ENCODE measurements at places on chromosomes 7 and 10.

- no peak for DNase-seq
These were observed 102.5 kb downstream of the CDK14 start for GRCh38 chr7:90698616-90699015.

- DNase-seq, result no peak
These were observed 137.9 kb downstream of the ANLN start for GRCh38 chr7:36527549-36527913.

DNA sequence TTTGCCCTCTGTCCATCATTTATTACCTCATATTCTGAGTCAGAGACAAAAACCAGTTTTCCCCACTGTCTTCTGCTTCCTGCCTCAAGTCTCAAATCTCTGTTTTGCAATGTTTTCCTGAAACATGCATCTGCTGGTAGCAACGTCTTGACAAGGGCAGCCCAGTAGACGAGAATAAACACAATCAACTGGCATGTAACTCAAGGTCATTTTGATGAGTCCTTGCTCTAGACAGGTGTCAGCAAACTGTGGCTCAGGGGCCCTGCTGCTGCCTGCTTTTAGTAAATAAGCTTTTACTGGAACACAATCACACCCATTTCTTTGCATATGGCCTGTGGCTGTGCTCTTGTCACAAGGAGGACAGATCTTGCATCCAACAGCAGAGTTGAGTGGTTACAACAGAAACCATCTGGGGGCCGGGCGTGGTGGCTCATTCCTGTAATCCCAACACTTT, 59.8 kb downstream of the ITIH5 start:
- DNase-seq, result no peak

GRCh38 chr7:67406976-67407375, 410.3 kb downstream of the TYW1 start:
- DNase-seq, result no peak

GRCh38 chr7:85659364-85659763, 472.5 kb upstream of the SEMA3D start:
- DNase-seq, result no peak

- no peak for DNase-seq
These were observed 63.3 kb downstream of the NOC3L start for GRCh38 chr10:94299417-94299816.

GRCh38 chr7:144027070-144027469, 21.7 kb upstream of the OR2A5 start:
- no peak for DNase-seq

DNA sequence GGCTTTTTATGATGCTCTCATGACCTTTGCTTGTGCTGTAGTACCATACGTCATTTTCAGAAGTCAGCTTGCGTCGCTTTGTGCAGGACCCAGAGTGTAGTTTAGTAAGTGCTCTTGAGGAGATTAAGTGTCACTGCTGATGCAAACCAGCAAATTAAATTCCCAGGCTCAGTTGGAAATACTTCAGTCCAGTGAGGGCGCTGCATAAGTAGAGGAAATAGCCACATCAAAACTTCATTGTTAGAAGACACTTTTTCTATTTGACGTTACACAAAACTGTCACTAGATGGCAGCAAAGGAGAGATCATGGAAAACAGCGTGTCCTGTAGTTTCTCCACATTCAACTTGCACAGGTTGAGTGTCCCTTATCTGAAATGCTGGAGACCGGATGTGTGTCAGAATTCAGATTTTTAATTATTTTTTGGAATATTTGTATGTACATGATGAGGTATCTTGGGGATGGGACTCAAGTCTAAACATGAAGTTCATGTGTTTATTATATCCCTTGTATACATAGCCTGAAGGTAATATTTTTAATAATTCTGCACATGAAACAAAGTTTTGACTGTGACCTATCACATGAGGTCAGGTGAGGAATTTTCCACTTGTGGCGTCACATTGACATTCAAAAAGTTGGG, 7.9 kb downstream of the ZNF22 start:
- DNase-seq, result peak; percentile 54

DNA sequence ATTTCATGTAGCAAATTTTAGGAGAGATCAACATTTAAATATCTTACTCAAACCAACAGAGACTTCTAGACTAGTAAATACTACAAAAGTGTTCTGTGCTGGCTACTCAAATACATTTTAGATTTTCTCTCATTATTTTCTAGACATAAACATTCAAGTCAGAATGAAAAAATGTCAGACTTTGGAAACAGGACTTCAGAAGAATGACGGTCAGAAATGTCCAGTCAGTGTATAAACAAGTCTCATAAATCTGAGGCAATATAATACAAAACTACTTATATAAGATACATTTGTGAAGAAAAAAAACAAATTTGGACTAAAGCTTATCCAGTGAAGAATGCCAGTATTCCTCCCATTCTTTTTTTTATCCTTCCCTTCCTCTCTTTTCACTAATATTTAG, 25.9 kb downstream of the RNLS start:
- DNase-seq, result no peak

GRCh38 chr7:98613601-98614425, 3.3 kb upstream of the NPTX2 start:
- no peak for DNase-seq

DNA sequence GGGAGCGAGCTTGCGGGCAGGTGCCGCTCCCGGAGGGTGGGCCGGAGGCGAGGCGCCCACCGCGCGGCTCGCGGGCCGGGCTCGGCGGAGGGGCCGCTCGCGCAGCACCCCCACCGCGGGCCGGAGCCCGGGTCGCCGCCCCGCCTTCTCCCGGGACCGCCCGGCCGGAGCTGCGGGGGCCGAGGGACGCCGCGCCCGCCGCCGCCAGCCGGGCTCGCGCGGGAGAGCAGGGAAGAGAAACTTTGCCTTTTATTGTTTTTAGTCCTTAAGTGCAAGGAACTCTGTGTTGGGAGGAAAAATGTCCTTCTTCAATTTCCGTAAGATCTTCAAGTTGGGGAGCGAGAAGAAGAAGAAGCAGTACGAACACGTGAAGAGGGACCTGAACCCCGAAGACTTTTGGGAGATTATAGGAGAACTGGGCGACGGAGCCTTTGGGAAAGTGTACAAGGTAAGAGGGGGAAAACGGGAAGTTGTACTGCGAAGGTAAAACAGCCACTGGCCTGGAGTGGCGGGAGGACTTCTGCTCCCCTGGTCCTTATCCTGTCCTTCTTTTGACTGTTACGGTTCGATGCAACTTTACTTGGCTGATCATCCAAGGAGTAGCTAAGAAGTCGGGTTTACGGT, 620 bp downstream of the SLK start:
- DNase-seq, result peak; percentile 74

DNA sequence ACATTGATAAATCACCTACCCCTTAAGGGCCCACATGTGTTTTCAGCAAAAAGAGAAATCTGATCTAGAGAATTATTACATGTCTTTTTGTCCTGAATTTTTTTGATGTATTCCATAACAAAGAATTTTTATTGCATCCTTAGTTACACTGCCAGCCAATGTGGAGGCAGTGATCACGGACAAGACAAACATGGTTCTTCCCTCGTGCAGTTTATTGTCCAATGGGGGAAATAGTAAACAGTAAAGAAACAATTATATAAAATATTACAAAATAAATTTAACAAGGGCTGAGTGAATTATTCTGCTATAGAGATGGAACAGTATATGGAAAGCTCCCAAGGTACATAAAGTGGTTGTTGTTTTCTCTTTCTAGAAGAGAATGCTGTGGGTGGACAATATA, 2.0 kb downstream of the STEAP2 start:
- no peak for DNase-seq

DNA sequence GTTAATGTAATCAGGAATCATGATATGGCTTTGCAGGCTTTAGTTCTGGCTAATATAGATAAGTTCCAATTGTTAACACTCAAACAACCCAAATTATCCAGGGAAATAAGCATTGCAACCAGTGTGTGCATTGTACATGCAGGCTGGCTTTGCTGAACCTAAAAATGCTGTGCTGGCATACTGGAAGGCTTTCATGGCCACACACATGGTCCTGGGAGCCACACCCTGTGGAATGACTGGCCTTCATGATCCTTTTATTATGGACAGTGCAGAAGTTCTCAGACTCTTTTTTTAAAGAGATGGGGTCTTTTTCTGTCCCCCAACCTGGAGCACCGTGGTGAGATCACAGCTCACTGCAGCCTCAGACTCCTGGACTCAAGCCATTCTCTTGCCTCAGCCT, 5.0 kb downstream of the ELMO1 start:
- no peak for DNase-seq

GRCh38 chr7:12074889-12075288, 136.2 kb upstream of the TMEM106B start:
- DNase-seq, result no peak

DNA sequence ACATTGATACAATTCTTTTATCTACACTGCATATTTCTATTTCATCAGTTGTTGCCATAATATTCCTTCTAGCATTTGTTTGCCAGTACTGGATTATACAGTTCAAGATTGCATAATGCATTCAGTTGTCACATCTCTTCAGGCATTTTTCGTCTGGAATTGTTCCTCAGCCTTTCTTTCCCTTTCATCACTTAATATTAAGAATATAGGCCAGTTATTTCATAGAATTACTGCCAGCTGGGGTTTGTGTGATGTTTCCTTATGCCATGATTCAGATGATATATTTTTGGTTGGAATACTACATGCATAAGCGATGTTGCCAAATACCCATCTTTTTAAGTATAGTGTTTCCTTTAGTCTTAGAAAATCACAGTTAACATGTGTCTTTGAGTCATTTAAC, 20.8 kb downstream of the KIFBP start:
- no peak for DNase-seq

DNA sequence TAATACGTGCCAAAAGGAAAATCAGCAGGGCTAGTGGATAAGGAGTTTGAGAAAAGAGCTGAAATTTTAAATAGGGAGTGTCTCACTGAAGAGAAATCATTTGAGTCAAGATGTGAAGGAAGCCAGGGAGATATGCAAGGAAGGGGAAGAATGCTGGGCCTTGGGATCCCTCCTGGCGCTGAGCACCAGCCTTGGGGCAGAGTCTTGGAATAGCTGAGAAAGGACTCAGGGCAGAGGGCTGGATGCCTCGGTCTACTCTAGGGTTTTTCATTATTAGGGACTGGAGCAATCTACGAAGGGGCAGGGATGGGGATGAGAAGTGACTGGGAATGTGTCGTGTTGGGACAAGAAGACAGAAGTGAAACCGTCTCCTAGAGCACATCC, 484 bp downstream of the ZWINT start:
- DNase-seq, result no peak

DNA sequence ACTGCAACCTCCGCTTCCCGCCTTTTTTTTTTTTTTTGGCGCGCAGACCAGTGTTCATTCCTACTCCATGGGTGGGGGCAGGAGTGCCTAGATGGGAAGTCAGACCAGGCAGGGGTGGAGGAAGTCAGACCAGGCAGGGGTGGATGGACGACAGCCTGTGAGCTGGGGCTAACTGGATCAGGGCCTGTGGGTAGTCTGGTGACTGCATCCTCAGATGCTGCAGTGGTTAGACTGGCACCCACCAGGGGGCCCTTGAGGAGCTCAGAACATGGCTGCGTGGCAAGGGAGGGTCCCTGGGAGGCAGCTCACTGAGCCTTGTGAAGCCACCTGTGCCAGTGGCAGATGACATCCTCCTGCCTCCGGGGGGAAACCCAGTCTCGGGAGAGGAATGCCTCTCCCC, 35.1 kb downstream of the RCC1L start:
- DNase-seq, result no peak

- peak; percentile 90 for DNase-seq
These were observed 16.8 kb downstream of the NUDT1 start for GRCh38 chr7:2258661-2259365.

DNA sequence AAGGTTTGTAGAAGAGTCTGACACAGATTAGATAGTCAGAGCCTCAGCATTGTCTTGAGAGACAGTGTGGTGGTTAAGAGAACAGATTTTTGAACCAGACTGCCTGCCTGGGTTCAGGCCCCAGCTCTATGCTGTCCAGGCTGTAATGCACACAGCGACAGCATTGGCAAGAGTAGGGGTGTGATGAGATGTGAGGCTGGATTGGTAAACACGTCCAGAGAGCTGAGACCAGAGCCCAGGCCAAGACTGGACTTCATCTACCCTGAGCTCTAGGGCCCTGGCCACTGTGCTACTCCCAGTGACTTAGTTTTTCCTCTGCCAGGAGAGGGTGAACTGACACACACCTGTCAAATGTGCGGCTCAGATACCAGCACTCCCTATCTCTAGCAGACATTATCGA, 360.4 kb downstream of the RPS24 start:
- DNase-seq, result no peak

- DNase-seq, result no peak
These were observed 4.2 kb upstream of the IL15RA start for GRCh38 chr10:5981529-5981928.

DNA sequence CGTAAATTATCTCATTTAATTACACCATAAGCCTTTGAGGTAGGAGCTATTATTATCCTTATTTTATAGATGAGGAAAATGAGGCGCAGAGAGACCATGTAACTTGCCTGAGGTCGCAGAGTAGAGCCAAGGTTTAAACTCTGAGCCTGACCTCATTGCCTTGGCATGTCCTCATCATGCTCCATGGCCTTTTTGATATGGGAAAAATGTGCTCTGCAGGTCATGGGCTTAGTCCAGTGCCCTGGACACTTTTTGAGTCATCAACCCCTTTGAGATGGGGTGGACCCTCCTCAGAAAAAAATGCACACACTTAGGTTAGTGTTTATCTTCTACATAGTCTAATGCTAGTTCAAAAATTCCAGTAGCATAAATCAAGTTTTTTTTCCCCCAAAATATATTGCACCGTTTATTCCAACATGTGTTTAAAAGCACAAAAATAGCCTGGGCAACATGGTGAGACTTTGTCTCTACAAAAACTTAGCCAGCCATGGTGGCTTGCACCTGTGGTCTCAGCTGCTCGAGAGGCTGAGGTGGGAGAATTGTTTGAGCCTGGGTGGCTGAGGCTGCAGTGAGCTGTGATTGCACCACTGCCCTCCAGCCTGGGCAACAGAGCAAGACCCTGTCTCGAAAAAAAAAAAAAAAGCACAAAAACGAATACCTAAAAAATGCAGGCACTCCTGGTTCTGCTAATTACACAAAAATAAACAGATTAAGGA, 28.6 kb upstream of the TMEM178B start:
- DNase-seq, result no peak

DNA sequence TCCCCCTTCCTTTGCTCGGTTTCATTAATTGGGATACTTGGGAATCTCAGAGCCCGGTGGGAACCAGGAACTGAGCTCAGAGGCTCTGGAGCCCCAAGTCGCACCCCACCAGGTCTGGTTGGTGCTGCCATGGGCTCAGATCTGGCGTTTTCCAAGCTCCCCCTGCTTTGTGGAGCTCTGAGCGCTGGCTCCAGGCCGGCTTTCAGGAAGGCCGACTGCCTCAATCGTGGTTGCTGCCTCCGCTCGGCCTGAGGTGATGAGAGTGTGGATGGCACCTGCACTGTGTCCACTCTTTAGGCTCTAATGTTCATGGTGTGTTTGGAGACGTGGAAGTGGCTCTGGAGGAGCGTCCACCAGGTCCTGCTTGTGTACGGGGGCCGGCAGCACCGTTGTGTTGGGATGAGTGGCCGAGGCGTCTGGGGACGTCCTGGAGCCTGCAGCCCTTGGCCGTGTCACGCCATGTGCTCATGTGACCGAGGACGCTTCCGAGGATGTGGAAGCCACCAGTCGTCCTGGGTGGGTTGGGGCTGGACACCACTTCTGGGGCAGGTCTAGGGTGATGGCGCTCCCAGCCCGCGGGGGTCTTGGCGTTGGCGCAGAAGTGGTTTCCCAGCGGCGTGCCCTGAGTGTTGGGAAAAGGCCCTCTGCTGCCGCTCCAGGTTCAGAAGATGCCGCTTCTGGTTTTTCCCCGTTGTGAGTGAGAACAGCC, 8.2 kb downstream of the INPP5A start:
- peak; percentile 20 for DNase-seq

GRCh38 chr10:31315453-31315852, 3.6 kb upstream of the ZEB1 start:
- DNase-seq, result no peak

- no peak for DNase-seq
These were observed 617.2 kb downstream of the GRM8 start for GRCh38 chr7:126635545-126635944.

GRCh38 chr10:99551158-99551557, 18.4 kb downstream of the NKX2-3 start:
- no peak for DNase-seq
